ENCODE measurements at places on chromosomes 1 and 21. TPM values are rescaled to one million over a fixed set of nuclear protein-coding genes. Genes with fewer than 3 reads are reported as not detected.

Gene TRIM46
- polyA plus RNA-seq, result 1.1 TPM

Gene MRPL9
- polyA plus RNA-seq, result 54.7 TPM

Gene RCAN1
- polyA plus RNA-seq, result 26.6 TPM

Gene MROH9
- not detected for polyA plus RNA-seq

Gene RHEX
- 8.5 TPM for polyA plus RNA-seq

Gene DTL
- polyA plus RNA-seq, result 0.29 TPM

Gene DNMT3L
- not detected for polyA plus RNA-seq

Gene GPX7
- 19.5 TPM for polyA plus RNA-seq

Gene AUNIP
- 0.11 TPM for polyA plus RNA-seq

Gene DSCAM
- polyA plus RNA-seq, result 0.03 TPM

Gene PUM1
- 52.1 TPM for polyA plus RNA-seq

Gene KRTAP19-1
- polyA plus RNA-seq, result not detected

Gene CNIH4
- 59.1 TPM for polyA plus RNA-seq

Gene SPRR2G
- polyA plus RNA-seq, result not detected

Gene FMN2
- polyA plus RNA-seq, result 0.23 TPM

Gene GNG12
- polyA plus RNA-seq, result 79.4 TPM

Gene AIM2
- 0.63 TPM for polyA plus RNA-seq

Gene CFHR3
- polyA plus RNA-seq, result 0.10 TPM

Gene SPRR2E
- not detected for polyA plus RNA-seq

Gene NTMT2
- not detected for polyA plus RNA-seq

Gene PADI4
- polyA plus RNA-seq, result 0.10 TPM

Gene IL12RB2
- 0.32 TPM for polyA plus RNA-seq

Gene NPHS2
- polyA plus RNA-seq, result 0.04 TPM

Gene PGLYRP3
- polyA plus RNA-seq, result not detected

Gene AKIRIN1
- 39.1 TPM for polyA plus RNA-seq

Gene PLA2G2C
- not detected for polyA plus RNA-seq

Gene RCAN3
- 2.6 TPM for polyA plus RNA-seq

Gene HSD11B1
- polyA plus RNA-seq, result 12.5 TPM

Gene NHLH1
- 0.05 TPM for polyA plus RNA-seq

Gene OR2T35
- polyA plus RNA-seq, result not detected

Gene OLFML3
- 144 TPM for polyA plus RNA-seq

Gene HENMT1
- polyA plus RNA-seq, result 4.7 TPM

Gene SPATA46
- polyA plus RNA-seq, result not detected

Gene DENND2C
- polyA plus RNA-seq, result 1.9 TPM

Gene KCNQ4
- 13.1 TPM for polyA plus RNA-seq

Gene CNTN2
- 0.67 TPM for polyA plus RNA-seq

Gene OR11L1
- polyA plus RNA-seq, result not detected

Gene GUCA2B
- not detected for polyA plus RNA-seq

Gene MINDY1
- polyA plus RNA-seq, result 19.6 TPM

Gene ZNF648
- not detected for polyA plus RNA-seq

Gene PTPN7
- polyA plus RNA-seq, result 1.2 TPM

Gene TMEM240
- 31.0 TPM for polyA plus RNA-seq

Gene UBXN10
- 3.2 TPM for polyA plus RNA-seq

Gene SLC16A4
- 3.6 TPM for polyA plus RNA-seq

Gene YBX1
- polyA plus RNA-seq, result 773 TPM
